Transverse colon (tissue), 4 donors: ENCODE measurements at places on chromosomes 2 and 18.

DNA sequence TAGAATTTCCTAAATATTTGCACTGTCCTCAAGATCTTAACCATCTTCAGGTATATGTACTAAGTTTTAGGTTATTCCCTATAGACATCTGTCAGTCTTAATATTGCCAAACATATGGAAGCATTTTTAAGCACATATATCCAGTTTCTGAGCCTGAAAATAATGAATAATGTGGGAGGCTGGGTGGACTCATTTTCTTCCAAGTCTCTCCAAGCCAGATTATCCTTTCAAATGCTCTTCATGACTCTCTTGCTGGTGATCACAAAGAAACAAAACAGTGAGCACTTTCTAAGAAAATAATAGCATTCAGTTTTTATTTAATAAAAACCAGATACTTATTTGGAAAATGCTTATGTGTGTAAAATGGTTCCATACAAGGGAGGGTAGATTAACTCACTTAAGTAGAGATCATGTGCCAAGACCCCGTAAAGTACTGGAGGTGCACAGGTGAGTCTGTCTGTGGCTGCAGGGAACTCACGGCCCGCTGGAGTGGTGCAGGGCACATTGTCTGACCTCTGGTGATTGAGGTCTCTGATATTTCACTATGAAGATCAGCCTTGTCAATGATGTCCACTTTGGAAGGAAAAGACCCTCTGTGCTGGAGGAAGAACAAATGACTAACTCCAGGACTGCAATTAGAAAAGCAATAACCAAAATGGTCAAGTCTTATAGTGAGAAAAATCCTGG, 161.6 kb downstream of the TMEM18 start:
- no peak for DNase-seq

DNA sequence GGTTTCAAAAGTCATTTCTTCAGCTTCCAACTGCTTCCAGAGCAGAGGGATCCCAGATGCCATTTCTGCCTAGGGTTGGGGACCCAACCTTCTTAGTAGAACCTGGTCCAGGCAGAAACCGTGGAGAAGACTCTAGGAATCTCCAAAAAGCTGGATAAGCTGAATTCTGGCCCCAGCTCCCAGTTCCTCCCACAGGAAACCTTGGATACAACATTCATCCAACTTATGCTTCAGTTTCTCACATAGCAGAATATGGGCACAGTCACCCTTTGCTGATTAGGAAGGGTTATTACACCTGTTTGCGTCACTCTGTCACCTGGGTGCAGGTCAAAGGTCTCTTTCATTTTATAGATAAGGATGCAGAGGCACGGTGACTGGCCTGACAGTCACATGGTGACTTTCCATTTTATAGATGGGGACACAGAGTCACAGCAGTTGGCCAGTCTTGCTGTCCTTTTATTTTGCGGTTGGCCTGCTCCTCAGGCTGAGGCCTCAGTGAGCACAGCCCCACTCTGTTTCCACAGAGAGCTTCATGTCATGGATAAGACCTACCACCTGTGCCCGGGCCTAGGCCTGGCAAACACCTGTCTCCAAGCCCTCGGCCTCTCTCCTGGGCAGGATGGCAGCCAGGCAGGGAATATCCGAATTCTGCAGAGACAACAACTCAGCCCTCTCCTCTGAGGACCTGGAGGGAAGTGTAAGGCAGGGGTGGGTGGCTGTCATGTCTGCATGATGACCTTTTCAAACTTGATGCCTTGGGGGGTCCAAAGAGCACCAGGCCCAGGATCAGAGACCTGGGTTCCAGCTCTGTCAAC, 148.8 kb downstream of the SMAD7 start:
- peak; percentile 67 for DNase-seq

GRCh38 chr2:32715391-32715841, 87.6 kb downstream of the TTC27 start:
- DNase-seq = no peak

- no peak for DNase-seq
Measured at GRCh38 chr18:77001041-77001440, 131.5 kb downstream of the MBP start.

DNA sequence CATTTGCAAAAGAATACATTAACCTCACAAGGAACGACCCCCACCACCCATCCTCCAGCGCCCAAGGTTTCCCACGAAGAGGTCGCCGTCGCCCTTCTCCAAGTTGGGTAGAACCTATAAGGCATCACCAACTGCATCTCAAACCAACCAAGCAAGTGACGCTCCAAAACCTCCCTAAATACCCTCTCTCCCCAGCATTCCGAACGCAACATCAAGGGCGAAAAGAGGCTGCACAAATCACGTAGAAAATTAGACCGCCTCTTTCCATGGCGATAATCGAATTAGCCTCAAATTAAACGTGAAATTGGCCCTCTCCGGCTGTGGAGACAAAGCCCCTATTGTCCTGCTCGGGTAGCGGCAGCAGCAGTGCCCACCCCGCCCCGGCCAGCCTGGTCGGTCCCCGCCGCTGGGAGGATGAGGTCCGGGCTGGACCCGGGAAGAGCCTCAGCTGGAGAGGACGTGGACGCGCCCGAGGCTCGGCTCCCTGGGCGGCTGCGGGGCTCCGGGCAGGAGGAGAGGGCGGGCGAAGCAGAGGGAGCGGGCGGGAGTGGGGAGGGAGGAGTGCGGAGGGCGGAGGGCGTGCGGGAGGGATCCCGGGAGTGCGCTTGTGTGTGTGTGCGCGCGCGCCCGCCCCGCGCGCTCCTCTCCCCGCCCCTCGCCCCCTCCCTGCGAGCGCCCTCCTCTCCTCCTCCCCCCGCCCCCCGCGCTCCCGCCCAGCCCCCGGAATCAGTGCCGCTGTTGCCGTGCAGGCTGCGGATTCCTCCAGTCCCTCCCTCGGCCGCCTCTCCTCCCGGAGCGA, at the start of gene SPTBN1:
TSS of gene SPTBN1 (plus strand) at position 765 of the 799 bp plus-strand sequence. CDS start 70,092 bp downstream, outside the sequence.
- peak; percentile 77 for DNase-seq

- peak; percentile 73 for DNase-seq
Measured at GRCh38 chr2:88350331-88351248, 101.9 kb downstream of the FOXI3 start.

DNA sequence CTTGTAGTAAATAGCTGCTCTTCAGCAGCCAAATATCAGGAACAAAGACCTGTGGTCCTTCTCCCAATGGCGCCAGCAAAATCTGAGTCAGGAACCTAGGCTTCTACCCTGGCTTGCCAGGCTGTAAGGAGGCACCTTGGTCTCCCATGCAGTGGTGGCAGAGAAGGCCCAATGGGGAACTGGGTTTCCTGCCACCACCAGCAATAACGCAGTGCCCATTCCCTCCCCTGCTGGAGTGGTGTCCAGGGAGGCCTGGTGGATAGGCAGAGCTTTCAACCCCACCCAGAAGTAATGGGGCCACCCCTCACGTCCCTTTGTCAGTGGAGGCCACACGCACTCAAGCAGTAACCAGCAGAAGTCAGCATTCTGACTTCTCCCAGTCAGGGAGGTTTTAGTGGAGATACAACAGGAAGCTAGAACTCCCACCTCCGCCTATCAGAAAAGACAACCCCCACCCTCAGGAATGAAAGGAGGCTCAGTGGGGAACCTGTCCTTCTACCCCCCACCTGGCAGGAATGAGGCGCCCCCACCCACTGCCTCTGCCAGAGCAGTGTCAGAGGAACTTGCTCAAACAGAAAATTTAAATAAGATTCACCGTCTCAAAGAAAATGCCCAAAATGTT, 132.4 kb downstream of the COPS8 start:
- DNase-seq = no peak

DNA sequence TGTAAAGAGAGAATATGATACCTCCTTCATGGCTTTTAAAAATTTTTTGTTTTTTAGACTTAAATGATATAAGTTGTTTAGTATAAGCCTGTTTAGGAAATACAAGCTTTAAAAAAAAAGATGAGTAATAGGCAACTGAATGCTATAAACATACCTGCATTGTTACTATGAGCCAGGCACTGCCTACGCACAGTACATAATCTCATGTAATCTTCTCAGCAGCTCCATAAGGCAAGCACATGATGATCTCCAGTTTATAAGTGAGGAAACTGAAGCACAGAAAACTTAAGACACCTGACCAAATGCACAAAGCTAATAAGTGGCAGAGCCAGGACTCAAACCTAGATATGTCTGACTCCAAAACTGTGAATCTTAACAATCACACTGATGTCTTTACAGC, 156.3 kb upstream of the SLC1A4 start:
- no peak for DNase-seq

- peak; percentile 64 for DNase-seq
Measured at GRCh38 chr18:23131693-23132319, 3.5 kb upstream of the CABLES1 start.

DNA sequence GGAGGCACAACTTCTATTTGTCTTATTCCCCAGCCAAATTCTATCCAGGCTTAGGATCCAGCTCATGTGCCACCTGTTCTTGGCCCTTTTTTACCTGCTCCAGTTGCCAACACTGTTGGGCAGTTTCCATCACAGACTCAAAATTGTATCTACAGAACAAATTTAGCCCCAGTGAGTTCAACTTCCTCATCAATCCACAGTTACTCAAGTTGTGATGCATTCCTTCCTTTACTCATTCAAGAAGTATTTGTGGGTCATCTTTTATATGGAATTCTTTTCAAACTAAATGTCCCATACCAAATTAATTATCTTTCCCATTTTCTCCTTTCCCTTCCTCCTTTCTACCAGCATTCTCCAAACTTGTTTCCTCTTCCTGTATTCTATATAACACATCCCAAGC, 12.7 kb upstream of the DDX18 start:
- DNase-seq = no peak

DNA sequence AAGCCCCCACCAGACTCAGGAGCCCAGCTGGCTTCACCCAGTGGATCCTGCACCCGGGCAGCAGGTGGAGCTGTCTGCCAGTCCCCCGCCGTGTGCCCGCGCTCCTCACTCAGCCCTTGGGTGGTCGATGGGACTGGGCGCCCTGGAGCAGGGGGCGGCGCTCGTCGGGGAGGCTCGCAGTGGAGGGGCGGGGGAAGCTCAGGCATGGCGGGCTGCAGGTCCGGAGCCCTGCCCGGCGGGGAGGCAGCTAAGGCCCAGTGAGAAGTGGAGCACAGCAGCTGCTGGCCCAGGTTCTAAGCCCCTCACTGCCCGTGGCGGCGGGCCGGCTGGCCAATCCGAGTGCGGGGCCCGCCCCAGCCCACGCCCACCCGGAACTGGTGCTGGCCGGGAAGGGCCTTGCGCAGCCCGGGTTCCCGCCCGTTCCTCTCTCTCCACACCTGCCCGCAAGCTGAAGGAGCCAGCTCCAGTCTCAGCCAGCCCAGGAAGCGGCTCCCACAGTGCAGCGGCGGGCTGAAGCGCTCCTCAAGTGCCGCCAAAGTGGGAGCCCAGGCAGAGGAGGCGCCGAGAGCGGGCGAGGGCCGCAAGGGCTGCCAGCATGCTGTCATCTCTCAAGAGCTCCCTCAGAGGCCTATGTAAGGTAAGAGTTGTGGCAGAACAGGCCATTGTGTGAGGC, 1307.8 kb upstream of the TMEFF2 start:
- DNase-seq = no peak

- DNase-seq = no peak
Measured at GRCh38 chr2:18403921-18404522, 156.4 kb downstream of the RDH14 start.

GRCh38 chr2:172571245-172571644, 15.4 kb downstream of the PDK1 start:
- no peak for DNase-seq

DNA sequence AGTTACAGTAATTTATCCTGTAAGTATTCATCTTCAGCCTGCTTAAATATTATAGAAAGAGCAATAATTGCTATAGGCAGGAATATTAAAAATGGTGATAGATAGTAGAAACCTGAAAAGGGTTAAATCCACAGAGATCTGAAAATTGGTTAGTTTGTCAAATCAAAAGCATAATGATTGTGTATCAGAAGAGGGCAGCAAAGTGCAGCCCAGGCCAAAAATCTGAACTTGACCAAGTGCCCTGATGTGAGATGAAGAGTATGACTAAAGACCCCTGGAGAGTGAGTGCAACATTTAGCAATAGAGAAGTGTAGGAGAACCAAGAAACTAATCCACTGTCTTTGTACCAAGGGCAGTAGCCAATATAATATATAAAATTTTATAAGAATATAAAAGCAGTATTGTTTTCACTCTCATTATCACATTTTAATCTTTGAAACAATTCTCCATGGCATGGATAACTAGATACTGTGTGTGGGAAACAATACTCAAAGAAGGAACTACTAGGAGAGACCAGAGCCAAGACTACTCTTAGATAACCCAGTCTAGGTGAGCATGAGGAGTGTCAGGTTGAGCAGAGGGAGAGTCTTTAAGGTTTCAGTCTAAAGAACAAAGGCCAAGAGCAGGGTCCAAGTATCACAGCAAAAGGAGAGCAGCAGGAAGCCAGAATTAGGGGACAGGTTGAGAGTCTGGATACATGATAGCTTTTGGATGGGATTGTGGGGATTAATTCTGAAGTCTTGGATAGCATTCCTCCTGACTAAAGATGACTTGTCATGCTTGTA, 148.7 kb downstream of the CALCRL start:
- DNase-seq = no peak

GRCh38 chr2:203672856-203673255, 33.6 kb upstream of the CD28 start:
- DNase-seq = no peak

GRCh38 chr18:57008001-57008686, 138.7 kb upstream of the BOD1L2 start:
- DNase-seq = no peak

DNA sequence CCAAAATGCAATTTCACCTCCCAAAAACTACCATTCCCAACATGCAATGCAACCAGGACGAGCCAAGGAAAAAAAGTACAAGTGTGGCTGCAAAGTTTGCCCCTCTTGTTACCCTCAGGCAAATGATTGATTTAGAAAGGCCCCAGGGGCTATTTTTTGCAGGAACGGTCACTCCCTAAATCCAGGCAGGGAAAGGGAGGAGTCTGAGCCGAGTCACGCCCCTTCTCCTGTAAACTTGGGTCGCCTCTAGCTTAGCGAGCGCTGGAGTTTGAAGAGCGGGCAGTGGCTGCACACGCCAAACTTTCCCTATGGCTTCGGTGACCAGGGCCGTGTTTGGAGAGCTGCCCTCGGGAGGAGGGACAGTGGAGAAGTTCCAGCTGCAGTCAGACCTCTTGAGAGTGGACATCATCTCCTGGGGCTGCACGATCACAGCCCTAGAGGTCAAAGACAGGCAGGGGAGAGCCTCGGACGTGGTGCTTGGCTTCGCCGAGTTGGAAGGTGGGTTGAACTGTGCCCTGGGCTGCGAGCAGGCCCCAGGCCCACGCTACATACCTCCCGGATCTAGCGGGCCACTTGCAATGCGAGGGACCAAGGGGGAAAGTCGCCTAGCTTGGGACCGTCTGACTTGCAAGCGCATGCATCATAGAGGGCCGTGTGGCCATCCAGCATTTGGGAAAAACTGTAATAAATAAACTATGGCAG, at the start of gene GALM:
TSS of gene GALM (plus strand) at position 261 of the 702 bp plus-strand sequence. CDS start at position 309, 48 bp downstream.
- peak; percentile 85 for DNase-seq

GRCh38 chr2:31020713-31021112, 117.5 kb downstream of the GALNT14 start:
- no peak for DNase-seq
